ENCODE measurements at places on chromosomes 5 and 9. TPM values are rescaled to one million over a fixed set of nuclear protein-coding genes. Genes with fewer than 3 reads are reported as not detected.

ECSCR gene
- total RNA-seq, result 48.9 TPM

LCN1 gene
- total RNA-seq, result not detected

USP20 gene
- 21.0 TPM for total RNA-seq

PCDHGB4 gene
- total RNA-seq, result 3.2 TPM

NMUR2 gene
- 1.3 TPM for total RNA-seq

CRHBP gene
- total RNA-seq, result 0.65 TPM

SPINK7 gene
- total RNA-seq, result not detected

CSNK1G3 gene
- total RNA-seq, result 36.1 TPM

C9orf50 gene
- not detected for total RNA-seq

PDZD2 gene
- 24.0 TPM for total RNA-seq

EXOSC2 gene
- total RNA-seq, result 27.6 TPM

ORM2 gene
- total RNA-seq, result 29.9 TPM

TXNDC8 gene
- total RNA-seq, result not detected

DMRT3 gene
- total RNA-seq, result not detected

DNA sequence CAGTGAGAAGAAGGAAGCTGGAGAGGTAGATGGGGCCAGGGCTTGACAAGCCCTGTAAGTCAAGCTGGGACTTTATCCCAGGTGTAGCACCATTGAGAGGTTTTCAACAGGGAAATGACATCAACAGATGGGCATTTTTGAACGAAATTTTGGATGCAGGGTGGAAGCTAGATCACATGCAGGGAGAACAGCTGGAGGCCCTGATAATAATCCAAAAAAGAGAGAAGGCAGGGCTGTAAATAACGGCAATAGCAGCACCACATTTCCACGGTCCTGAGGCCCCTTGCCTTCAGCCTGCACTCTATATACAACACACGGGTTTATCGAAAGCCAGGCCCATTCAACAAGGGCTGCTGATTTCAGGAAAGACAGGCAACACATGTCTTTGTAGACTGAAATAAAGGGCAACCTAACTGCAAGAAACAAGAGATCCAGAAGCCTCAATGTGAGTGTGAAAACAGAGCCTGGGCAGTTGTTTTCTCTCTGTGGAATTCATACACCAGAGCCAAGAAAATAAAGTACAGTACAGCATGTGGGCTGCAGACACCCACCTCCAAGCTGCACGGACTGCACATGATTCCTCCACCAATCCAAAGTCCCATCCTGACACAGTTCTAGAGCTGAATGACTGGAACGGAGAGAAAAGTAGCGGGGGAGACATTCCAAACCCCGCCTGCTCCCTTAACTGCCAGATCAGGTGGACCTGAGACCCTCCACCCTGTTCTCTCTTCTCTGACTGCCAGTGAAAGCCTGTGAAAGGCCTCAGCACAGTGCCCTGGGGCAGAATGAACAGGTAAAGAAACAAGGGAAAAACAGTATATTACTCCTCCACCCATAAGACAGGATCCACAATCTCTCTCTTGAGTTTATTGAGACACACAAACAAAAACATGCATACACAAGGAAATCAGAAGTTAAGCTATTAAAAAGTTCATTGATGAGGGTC is 36.3 kb downstream of the KLHL3 start:
- no peak for DNase-seq

GRCh38 chr9:73565833-73566465 is 414.3 kb downstream of the ANXA1 start:
- no peak for DNase-seq

DNA sequence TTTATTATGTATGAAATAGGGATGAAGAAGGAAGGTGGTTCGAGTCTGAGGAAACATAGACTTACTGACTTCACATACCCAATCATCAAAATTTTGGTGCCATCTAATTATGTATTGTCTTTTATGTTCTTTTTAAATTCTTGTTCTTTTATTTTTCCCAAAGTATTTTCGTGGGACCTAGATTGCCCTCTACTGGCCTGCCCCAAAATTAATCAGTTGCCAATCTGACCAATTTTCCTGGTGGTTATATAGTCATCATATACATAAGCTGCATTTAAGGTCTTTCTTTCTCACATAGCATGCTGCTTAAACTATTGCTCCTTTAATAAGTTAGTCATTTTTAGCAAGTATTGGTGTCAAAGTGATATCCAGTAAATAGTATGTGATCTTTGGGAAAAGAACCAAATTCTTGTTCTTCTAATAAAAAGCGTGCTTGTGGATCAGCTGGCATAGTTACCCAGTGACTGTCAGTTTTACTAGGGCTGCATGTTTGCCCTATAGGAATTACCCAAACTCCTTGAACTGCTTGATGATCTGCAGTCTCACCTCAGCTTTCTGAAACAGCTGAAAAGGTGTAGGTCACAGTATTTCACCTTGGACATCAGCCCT is 223.5 kb downstream of the SH3GL2 start:
- no peak for DNase-seq

DNA sequence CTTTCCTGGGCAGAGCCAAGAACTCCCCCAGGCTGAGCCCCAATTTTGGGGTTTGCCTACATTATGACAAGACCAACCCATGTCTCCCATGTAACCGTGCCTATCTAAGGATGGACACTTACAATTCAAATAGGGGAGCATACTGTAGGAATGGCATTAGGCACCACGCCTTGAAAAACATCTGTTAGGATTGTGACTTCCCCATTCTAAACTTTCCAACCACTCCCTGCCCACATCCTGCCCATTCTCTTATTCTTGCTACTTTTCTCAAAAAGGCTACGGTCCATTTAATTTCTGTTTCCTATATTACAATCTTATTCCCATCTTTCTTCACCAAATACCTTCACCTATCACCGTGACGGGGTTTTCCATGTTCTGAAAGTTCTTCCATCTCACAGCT is 99.2 kb downstream of the LPAR1 start:
- no peak for DNase-seq

- DNase-seq, result no peak
Observed at GRCh38 chr5:141762316-141762715, 80.3 kb upstream of the ARAP3 start.

- DNase-seq, result no peak
Observed at GRCh38 chr9:106872641-106873040, 9.7 kb downstream of the ZNF462 start.

DNA sequence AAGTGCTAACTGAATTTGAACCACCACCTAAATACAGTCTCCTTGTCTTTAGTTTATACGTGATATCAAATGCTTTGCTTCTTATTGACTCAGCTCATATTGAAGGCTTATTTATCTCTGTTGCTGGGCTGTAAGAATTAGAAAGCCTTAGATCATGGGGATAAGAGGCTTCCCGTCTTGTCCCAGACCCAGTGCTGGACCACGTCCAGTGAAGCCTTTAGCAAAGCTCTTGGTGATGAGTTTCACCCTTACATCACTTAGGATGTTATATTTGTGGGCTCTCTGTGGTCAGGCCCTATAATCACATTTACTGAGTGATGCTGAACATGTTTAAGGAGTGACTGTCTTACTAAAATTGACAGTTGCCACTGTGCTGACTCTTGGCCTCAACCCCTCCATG is 11.2 kb downstream of the FAM240B start:
- no peak for DNase-seq

GRCh38 chr9:97470076-97470475 is 31.4 kb upstream of the TMOD1 start:
- no peak for DNase-seq

GRCh38 chr5:156716591-156717380 is 133.3 kb upstream of the PPP1R2B start:
- no peak for DNase-seq

GRCh38 chr9:94768766-94769165 is 42.3 kb downstream of the AOPEP start:
- DNase-seq, result no peak

- DNase-seq, result no peak
Observed at GRCh38 chr5:168020542-168021294, 270.7 kb upstream of the WWC1 start.

DNA sequence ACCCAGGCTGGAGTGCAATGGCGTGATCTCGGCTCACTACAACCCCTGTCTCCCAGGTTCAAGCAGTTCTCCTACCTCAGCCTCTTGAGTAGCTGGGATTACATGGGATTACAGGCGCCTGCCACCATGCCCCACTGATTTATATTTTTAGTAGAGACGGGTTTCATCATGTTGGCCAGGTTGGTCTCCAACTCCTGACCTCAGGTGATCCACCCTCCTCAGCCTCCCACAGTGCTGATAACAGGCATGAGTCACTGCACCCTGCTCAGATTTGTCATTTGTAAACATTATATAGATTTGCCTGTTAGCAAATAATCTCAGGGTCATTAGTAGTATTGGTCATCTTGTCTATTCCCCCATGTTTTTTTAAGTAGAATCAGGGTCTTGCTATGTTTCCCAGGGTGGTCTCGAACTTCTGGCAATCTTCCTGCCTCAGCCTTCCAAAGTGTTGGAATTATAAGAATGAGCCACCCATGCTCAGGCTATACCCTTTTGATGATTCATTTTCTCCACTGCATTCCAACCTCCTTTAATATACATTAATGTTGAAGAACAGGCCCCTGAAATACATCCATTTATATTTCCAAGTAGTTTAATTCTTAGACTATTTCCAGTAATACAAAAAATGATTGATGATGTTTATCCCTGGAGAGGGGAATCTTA is 17.3 kb downstream of the CENPH start:
- no peak for DNase-seq

GRCh38 chr5:143882520-143882919 is 70.6 kb downstream of the HMHB1 start:
- no peak for DNase-seq

DNA sequence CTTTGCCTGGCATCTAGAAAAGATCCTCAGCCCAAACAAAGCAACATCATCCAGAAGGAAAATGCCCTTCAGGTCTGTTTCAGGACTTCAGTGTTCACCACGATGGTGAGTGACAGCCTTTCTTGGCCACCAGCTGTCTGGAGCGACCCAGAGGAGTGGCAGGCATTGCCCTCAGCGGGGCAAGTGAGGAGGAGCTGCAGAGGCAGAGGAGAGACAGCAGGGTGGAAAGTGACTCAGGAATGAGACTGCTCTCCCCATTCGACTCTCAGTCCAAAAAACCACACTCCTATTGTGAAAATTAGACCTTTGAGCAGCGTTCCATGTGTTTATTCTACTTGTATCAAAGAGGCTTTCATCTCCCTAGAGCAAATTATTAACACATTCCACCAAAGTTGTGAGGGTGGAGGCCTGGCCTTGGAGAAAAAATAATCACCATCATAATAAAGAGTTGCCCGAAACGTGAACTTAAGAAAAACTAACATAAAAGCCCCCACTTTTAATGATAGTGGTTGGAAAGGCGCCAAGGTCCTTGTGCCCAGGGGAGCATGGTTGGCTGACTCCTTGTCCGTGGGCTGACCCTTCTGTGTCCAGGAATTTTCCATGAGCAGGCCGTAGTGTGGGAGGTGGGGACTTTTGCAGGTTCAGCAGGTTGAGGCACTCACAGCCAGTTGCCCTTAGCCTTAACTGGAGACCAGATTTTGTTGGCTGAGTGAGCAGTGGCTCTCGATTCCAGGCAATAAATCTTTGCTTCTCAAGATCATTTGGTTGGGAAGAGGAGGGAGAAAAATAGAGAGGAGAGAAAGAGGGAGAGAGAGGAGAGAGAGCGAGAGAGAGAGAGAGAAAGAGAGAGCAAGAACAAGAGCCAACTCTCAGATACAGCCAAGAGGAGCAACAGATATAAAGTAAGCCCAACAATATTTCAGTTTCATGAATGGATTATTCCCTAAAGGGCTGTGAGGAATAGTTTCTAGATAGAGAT is 125.9 kb upstream of the ANKRD55 start:
- DNase-seq, result peak; percentile 33

GRCh38 chr5:167346461-167346860 is 945.0 kb upstream of the WWC1 start:
- DNase-seq, result no peak

DNA sequence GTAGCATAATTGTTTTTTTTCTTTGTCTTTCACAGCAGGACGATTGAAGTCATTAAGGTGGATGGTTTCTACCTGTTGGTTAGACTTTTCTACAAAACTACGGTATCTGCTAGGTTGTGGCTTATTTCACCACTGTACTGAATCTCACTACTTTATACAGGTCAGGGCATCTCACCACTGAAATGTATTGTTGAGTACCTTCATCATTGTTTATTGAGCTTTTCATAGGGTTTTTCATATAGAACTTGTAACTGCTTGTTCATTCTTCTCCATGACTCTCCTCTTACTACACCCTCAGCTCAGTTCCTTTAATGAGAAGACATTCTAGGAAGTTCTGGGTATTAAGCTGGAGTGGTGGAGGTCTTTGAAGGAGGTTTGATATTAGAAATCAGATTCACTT is 75.1 kb downstream of the PAM start:
- DNase-seq, result no peak

- DNase-seq, result no peak
Observed at GRCh38 chr5:147645197-147645596, 135.3 kb upstream of the DPYSL3 start.

- DNase-seq, result no peak
Observed at GRCh38 chr5:9608093-9608492, 22.1 kb downstream of the TAS2R1 start.

GRCh38 chr5:140143521-140144258 is 18.0 kb downstream of the IGIP start:
- no peak for DNase-seq

Measured in left lung (tissue), 14 donors.